ENCODE measurements at places on chromosomes 11 and 22.

DNA sequence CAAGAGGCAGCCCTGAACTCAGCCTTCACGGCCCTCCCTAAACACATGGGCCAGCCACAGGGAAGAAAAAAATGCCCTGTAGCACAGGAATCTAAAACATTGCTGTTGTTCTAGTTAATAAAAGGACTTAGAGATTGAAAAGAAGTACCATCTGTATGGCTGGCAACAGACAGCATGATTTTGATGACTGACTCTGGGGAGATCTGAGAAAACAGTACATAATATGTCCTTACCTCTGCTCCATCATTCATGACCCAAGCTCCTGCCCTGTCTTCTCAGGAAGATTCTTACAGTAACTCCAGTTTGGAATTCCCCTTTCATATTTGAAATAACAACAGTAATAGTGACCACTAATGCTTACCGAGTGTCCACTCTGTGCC, 244.2 kb downstream of the ETS1 start:
- H3K4me3 ChIP-seq = no peak overlapping the region
- H3K27ac ChIP-seq = peak overlapping the region; percentile 91
- no peak for DNase-seq
- peaks cover 27% of the 10 kb centered on the region for H3K4me1 ChIP-seq
- no peaks in the 10 kb centered on the region for H3K27me3 ChIP-seq

GRCh38 chr11:107683061-107683460, 28.8 kb downstream of the SLN start:
- peaks cover 11% of the 10 kb centered on the region for H3K27me3 ChIP-seq
- peaks cover 3% of the 10 kb centered on the region for H3K4me1 ChIP-seq
- H3K4me3 ChIP-seq = no peak overlapping the region
- no peaks in the 10 kb centered on the region for H3K36me3 ChIP-seq
- H3K27ac ChIP-seq = no peak overlapping the region

- no peak for DNase-seq
- no peak overlapping the region for H3K4me3 ChIP-seq
- peaks cover 17% of the 10 kb centered on the region for H3K4me1 ChIP-seq
- peaks cover 3% of the 10 kb centered on the region for H3K36me3 ChIP-seq
- peaks cover 4% of the 10 kb centered on the region for H3K27me3 ChIP-seq
- H3K27ac ChIP-seq = no peak overlapping the region
Observed at GRCh38 chr22:32414191-32414590, 2.1 kb upstream of the RTCB start.

GRCh38 chr22:27867085-27867952, 51.7 kb downstream of the PITPNB start:
- peak overlapping the region; percentile 60 for H3K27ac ChIP-seq
- H3K4me3 ChIP-seq = peak overlapping the region; percentile 65
- H3K36me3 ChIP-seq = peaks cover 16% of the 10 kb centered on the region
- no peaks in the 10 kb centered on the region for H3K27me3 ChIP-seq
- DNase-seq = no peak

DNA sequence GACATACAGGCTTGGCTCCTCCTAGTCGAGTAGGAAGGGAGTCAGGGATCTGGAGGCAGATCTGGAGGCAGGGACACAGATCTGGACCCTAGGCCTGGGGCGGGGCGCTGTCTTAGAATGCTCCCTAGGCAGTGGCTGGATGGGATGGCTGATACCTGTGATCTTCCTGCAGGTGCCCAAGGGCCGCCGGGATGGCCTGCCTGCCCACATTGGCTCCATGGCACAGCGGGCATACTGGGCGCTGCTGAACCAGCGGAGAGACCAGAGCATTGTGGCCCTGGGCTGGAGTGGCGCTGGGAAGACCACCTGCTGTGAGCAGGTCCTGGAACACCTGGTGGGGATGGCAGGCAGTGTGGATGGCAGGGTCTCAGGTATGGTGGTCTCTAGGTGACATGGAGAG, 35.4 kb downstream of the MYO18B start:
- H3K4me3 ChIP-seq = no peak overlapping the region
- H3K36me3 ChIP-seq = no peaks in the 10 kb centered on the region
- peaks cover 6% of the 10 kb centered on the region for H3K4me1 ChIP-seq
- DNase-seq = no peak

GRCh38 chr22:26949193-26949592, 291.8 kb downstream of the MIAT start:
- peaks cover 19% of the 10 kb centered on the region for H3K27me3 ChIP-seq
- H3K4me3 ChIP-seq = no peak overlapping the region
- H3K4me1 ChIP-seq = no peaks in the 10 kb centered on the region
- no peak overlapping the region for H3K27ac ChIP-seq
- H3K36me3 ChIP-seq = no peaks in the 10 kb centered on the region

DNA sequence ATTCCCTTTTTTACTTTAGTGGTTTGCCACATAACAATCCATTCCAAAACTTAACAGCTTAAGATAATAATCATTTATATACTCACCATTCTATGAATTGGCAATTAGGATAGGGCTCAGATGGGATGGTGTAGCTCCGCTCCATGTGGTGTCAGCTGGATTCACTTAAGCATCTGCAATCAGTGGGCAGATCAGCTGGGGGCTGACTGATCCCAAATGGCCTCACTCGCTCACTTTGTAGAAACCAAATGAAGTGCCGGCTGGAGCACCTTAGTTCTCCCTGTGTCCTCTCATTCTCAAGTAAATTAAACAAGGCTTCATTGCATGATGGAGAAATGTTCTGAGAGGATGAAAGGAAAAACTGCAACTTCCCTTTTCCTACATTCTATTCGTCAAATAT, 161.4 kb downstream of the WT1 start:
- no peak overlapping the region for H3K4me3 ChIP-seq
- H3K36me3 ChIP-seq = no peaks in the 10 kb centered on the region
- H3K27me3 ChIP-seq = peaks cover 10% of the 10 kb centered on the region
- H3K27ac ChIP-seq = no peak overlapping the region
- H3K4me1 ChIP-seq = no peaks in the 10 kb centered on the region

DNA sequence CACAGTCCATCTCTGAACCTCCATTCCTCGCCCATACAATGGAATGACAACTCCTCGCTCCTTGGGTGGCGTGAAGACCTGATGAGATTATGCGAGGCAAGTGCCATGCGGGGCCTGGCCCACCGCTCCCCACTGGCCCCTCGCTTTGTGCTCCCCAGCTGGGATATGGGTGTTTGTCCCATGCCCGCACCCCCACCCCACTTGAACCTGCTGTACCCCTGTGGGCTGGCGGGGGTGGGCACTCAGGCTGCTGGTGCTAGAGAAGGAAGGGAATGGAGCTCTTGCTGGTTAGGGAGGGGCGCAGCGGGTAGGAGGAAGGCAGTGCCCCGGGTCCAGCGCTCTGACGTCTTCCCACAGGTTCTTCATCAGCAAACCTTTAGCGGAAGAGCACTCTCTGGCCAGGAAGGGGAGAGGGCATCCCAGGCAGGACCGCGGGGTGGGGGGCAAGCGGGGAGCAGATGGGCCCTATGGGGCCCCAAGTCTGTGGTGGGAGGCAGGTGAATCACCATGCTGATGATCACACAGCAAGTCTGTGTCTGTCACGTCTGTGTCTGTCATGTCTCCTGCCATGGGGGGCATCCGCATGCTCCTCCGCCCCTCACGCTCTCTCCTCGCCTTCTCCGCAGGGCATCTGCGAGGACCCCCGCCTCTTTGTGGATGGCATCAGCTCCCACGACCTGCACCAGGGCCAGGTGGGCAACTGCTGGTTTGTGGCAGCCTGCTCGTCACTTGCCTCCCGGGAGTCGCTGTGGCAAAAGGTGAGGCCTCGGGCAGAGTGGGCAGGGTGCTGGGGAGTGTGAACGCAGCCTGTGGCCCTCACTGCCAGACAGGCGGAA, 9.4 kb upstream of the OMP start:
- H3K27me3 ChIP-seq = peaks cover 5% of the 10 kb centered on the region
- H3K36me3 ChIP-seq = no peaks in the 10 kb centered on the region
- no peak for DNase-seq
- H3K4me1 ChIP-seq = no peaks in the 10 kb centered on the region
